ENCODE measurements at places on chromosomes 4 and X. TPM values are rescaled to one million over a fixed set of nuclear protein-coding genes. Genes with fewer than 3 reads are reported as not detected.

CYLC1 gene
- polyA plus RNA-seq = not detected

IL1RAPL1 gene
- polyA plus RNA-seq = 2.7 TPM

RPA4 gene
- polyA plus RNA-seq = not detected

IL21 gene
- not detected for polyA plus RNA-seq

NDST4 gene
- polyA plus RNA-seq = 0.96 TPM

EPHA5 gene
- polyA plus RNA-seq = 0.65 TPM

TGIF2LX gene
- polyA plus RNA-seq = not detected

PCDH7 gene
- polyA plus RNA-seq = 19.2 TPM
